NAMALWA (cell line): ENCODE measurements at places on chromosomes 16 and 17.

GRCh38 chr17:15782866-15783265 is 50.8 kb downstream of the TBC1D26 start:
- no peak for DNase-seq

DNA sequence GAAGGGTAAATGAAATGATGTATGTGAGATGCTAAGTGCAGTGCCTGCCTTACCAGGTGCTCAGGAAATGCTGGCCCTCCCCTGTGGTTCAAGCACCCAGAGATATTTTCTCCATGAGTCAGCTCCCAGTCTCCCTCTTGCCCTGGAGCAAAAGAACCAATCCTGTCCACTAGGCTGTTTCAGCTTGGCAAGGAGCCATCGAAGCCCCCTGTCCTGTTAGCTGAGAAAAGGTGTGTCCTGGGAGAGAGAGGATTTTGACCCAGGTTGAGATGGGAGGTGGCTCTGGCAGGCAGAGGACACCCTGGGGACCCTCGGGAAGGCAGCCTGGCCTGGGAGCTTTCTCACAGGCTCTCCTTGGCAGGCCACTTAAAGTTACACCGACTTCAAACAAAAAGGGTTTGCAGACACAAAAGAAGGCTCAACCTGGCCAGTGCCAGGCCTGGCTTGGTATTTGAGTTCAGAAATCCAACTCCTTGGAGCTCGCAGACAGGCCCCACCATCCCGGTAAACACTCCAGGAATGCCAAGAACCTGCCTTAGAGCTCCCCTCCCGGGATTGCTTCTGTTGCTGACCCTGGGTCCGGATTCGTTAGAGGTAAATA is 29.6 kb downstream of the NTN1 start:
- no peak for DNase-seq

DNA sequence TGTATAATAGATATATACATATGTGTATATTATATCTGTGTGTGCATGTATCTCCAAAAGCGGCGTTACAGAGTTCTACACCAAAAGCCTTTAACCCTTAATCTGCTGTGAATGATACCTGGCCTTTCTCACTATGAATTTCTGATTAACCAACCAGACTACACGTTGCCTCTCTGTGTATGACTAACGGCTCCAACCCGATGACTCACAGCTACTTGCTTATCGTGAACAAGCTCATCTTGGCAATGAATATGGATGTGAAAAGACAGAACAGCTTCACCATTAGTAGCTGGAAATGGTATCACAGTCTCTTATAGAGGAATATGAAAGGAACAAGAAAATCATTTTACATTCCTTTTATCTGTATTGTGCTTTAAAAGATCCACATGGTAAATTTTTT is 23.8 kb upstream of the ARHGAP44 start:
- no peak for DNase-seq

GRCh38 chr17:46940692-46941404 is 17.9 kb downstream of the GOSR2 start:
- DNase-seq: peak; percentile 90

DNA sequence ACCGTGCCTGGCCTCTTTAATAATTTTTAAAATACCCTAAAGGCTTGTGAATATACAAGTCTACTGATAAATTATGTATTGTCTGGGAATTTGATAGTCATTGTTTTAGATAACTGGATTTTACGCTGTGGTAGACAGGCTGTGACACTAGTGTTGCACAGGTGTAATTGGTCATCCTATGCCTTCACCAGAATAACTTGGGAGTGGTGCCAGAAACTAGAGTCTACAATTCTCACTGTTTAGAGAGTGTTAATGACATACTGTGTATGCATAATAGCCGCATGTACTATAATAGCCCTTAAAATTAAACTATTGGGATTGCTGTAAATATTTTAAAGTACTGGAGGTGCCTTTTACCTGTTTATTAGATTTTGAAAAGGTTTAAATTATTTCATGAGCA is 11.4 kb downstream of the CNEP1R1 start:
- DNase-seq: no peak

GRCh38 chr17:77027271-77027889 is 113.4 kb upstream of the SEC14L1 start:
- no peak for DNase-seq
